LNCaP clone FGC (cell line): ENCODE measurements at places on chromosomes 2 and 18.

DNA sequence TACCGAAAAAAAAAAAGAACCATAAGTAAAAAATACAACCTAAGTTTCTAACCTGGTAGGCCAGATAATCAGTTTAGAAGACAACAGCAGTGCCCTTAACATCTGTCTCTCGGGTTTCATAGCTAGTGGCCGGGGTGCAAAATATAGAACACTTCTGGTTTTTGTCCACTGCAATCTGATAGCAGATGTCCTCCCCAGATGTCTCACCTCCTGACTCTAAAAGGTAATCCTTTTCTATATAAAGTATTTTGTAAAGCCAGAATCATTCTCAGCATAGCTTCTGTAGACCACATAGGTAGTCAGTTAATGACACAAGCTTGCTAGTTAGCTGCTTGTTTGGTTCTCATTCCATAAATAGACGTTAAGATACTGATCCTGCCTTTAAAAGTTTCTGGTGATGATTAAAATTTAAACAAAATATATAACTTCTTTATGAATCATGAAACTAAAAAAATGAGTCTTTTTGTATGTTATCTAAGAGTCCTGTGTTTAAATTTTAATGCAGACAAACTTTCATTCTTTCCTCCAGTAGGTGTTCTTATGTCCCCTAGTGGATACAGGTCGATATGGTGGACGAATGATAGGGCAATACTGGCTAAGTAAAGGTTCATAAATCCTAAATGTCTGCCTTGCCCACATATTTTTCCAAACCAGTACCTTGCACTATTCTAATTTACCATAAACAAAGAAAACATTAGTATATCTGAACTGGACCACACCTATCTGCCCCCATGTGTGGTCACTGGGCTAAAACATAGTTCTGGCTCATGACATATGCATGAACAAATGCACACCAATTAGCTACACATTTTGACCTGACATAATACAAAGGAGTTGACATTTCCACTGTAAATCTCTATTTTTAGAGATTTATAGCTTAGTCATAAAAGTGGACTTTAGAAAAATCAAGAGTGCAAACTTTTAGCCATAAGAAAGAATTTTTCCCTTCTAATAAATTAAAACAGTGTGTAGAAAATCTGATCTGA, 171.0 kb downstream of the SRBD1 start:
- DNase-seq, result no peak

- no peak for DNase-seq
Observed at GRCh38 chr2:208025814-208026184, 472 bp upstream of the PLEKHM3 start.

- DNase-seq, result no peak
Observed at GRCh38 chr2:188628989-188629752, 337.5 kb downstream of the GULP1 start.

- no peak for DNase-seq
Observed at GRCh38 chr18:59916746-59917145, 16.9 kb downstream of the PMAIP1 start.

GRCh38 chr2:44922776-44923175, 18.7 kb upstream of the SIX3 start:
- no peak for DNase-seq
